Hepatocyte (in vitro differentiated cells): ENCODE measurements at places on chromosomes 2 and 18.

DNA sequence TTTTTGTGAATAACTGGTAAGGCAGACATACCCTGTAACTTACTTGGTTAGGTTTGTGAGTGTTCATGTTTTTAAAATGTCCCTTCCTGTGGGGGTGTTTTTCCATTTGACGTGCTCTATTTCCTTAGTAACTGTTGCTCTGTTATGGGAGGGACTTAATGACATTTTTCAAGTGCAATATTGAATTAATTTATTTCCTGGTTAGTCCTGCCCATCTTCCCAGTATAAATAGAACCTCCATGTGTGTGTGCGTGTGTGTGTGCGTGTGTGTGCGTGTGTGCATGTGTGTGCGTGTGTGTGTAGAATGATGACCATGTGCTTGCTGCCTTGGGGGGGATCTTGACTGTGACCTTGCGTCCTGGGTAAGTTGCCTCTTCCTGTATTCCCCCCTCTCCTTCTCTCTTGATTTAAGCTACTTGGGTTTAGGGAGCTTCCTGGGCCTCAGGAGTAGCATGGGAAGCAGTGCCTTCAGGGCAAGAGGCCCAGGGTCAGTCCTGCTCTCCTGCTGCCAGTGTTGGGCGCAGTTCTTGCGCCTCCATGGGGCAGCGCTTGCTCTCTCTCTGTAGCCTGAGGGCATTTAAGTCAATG, 163.9 kb downstream of the LDLRAD4 start:
- DNase-seq, result no peak

GRCh38 chr2:57313678-57314077, 732.9 kb upstream of the VRK2 start:
- DNase-seq, result no peak

DNA sequence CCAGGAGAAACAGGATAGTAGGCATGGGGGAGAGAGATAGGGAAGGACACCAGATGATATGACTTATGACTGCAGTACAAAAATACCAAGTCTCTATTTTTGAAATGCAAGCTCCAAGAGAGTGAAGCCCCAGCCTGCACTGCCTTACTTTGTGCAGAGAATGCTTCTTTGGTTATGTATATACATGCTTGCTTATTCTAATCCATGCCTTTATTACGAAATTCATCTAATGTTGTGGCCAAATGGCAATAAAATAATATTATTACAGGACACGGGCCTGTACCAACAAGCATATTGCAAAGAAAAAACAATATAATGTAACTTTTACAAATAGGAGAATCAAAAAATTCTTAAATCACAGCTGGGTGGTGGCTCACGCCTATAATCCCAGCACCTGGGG, 110.8 kb downstream of the BCL11A start:
- DNase-seq, result no peak

- no peak for DNase-seq
Measured at GRCh38 chr2:165969227-165969626, 15.7 kb upstream of the TTC21B start.

GRCh38 chr2:46989491-46990230, 74.1 kb upstream of the MCFD2 start:
- no peak for DNase-seq

- DNase-seq, result peak; percentile 12
Measured at GRCh38 chr18:67590571-67591141, 74.1 kb upstream of the DSEL start.

GRCh38 chr2:133390156-133390555, 178.1 kb downstream of the NCKAP5 start:
- DNase-seq, result no peak

DNA sequence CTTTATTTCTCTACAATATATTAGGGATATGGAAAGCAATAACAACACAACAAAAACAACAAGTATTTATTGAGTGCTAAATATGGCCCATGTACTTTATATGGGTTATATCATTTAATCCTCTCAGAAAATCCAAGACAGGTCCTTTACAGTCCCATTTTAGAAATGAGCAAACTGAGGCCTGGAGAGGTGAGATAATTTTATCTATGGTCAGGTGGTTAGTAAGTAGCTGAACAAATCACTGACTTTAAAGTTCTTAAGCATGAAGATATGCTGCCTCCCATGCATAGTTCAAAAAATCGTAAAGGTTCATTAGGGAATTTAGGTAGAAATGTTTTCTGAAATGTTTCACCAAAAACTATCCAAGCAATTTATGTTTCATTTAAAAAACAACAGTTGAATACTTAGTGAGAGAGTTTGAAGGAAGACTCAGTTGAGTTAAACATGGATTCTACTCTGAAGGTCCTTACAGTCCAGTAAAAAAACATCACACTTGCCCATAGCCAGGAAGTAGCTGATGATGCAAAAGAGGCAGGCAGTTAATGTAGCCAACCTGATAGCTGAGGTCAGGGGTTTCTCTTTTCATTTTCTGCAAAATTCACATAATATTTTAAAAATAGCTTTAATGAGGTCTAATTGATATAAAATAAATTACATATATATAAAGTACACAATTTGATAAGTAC, 7.6 kb upstream of the NFE2L2 start:
- DNase-seq, result no peak

DNA sequence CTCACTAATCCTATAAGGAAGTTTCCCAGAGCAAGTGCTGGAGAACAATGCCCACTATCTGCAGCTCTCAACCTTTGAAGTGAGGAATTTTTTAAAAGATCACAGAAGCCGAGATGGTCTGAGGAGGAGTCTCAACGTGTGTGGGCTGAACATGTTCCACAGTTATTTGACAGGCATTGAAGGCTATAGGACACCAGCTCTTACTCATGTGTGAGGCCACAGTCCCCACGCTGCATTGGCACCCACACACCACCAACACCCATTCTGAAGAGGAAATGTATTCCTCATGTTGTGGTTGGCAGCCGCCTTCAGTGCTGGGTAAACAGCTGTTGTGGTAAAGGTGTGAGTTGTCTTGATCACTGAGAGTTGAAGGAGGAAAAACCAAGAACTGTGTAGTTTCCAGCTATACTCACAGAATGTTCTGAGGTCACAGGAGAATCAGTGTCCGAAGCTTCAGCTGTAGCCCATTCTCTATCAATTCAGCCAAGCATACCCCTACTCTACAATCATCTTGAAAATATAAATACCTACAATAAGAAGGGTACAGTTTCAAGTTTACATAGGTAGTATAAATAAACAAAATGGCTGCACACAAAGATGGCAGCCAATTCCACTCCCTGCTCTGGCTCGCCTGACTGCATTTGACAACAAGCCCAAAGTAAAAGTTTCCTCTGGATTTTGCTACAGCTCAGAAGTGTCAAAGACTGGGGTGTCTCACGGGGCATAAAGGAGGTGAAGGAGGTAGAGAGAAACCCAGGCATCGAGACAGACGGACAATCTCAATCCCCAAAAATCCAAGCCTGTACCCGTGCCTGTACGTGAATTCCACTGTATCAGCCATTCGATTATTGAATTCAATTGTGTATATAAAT, 12.1 kb downstream of the CD226 start:
- peak; percentile 10 for DNase-seq

DNA sequence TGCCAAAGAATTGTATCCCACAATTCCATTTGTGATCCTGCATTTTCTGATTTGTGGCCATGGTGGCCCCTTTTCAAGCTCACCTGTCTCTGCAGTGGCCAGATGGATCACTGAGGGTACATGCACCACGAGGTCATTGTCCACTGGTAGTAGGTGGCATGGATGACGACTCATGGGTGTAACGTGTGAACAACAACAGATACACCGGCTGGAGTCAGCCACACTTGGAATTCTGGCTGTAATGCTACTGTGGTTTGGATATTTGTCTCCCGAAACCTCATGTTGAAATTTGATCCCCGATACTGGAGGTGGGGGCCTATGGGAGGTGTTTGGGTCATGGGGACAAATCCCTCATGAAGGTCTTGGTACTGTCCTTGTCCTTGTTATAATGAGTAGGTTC, 102.2 kb upstream of the TAF1B start:
- DNase-seq, result no peak

- DNase-seq, result no peak
Measured at GRCh38 chr2:1620081-1620480, 124.2 kb downstream of the PXDN start.

GRCh38 chr2:8487461-8487932, 194.4 kb upstream of the ID2 start:
- DNase-seq, result no peak

- no peak for DNase-seq
Measured at GRCh38 chr18:635171-635570, 22.3 kb upstream of the TYMS start.

DNA sequence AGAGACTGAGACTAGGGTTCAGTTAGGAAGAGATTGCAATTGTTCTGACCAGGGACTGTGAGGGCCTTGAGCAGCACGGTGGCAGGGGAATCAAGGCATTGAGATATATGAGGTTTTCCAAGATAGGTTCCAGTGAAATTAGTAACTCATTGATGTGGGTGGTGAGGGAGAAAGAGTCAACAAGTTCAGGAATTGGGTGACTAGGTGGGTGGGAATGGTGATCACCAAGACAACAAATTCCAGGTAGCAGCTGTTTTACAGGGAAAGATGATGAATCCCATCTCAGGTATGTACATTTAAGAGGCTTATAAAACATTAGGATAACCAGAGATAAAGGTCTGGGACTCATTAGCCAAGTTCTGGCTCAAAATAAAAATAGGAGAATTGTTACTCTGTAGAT, 251.5 kb upstream of the MGAT5 start:
- DNase-seq, result no peak

- DNase-seq, result no peak
Measured at GRCh38 chr18:27064673-27065072, 120.4 kb downstream of the CHST9 start.

DNA sequence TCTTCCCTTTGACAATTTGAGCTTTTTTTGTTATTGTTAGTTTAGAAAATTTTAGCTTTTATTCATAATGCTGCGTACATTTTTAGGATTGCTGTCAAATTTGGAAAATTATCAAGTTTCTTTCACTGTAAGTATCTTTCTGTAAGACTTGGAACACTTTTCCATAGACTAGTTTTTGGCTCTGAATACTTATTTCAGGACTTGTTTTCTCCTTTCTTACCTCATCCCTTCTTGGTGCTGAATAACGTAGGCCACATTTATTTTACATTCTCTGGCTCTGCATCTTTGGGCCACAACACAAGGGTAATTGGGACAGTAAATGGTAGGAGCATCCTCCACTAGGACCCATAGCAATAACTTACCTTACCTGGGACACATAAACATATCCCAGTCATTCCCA, 85.1 kb downstream of the CCDC85A start:
- no peak for DNase-seq

DNA sequence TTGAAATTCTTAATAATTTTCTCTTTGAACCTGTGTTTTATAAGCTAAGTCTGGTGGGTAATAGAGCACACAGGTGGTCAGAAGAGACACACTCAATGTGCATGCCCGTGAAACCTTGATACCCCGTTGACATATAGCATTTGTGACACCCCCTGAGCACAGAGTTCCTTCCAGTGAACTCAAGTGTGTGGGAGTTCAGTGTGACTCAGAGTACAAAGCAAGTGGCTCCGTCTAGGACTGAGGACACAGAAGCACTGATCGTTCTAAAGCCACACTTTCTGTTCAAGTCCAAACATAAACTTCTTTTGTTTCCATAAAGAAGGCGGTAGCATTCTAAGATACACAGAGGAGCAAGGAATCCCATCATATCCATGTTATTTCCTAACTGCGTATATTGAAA, 523.6 kb downstream of the PID1 start:
- DNase-seq, result no peak

DNA sequence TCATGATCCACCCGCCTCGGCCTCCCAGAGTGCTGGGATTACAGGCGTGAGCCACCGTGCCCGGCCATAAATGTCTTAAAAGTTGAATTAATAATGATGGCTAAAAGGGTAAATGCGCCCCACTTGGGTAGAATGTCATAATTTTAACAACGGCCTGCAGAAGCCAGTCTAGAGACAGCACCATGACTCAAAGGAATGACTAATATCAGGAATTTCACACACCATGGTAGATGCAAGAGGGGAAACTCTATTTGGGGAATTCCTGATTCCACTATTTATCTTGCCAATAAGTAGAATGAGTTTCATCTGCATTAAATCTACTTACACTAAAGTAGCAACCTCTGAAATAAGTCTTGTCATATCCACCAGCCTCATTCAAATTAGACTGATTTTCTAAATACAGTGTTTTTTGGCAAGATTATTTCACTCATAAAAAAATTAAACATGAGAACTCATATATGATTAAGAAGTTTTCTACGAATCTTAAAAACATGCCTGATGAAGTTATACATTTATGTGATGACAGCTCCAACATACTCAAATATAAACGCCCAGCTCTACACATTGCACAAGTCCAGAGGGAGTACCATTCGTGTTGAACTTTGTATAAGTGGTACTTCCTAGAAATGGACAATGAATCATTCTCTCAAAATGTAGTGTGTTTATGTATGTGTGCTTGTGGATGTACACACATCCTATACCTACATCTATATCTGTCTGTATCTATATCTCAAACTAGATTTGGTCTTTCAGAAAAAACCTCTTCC, 309.7 kb downstream of the IRS1 start:
- no peak for DNase-seq

DNA sequence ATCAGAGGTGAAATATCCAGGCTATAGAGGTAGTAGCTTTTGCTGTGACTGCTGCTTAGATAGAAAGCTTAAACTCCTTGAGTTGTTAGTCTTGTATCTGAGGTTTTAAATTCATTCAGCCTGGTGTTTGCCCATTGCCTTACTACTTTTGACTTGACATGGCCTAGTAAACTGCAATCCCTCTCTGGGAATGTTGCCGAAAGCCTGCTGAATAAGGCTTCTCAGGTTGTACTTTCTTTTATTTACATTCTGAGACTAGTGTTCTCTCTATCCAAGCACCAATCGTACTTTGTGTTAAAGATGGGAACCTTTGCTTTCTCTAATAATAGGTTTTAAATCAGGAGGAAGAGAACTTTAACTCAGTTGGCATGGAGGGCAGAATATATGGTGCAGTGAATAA, 357.6 kb upstream of the CWC22 start:
- no peak for DNase-seq

GRCh38 chr2:187986390-187987105, 305.1 kb upstream of the GULP1 start:
- no peak for DNase-seq

DNA sequence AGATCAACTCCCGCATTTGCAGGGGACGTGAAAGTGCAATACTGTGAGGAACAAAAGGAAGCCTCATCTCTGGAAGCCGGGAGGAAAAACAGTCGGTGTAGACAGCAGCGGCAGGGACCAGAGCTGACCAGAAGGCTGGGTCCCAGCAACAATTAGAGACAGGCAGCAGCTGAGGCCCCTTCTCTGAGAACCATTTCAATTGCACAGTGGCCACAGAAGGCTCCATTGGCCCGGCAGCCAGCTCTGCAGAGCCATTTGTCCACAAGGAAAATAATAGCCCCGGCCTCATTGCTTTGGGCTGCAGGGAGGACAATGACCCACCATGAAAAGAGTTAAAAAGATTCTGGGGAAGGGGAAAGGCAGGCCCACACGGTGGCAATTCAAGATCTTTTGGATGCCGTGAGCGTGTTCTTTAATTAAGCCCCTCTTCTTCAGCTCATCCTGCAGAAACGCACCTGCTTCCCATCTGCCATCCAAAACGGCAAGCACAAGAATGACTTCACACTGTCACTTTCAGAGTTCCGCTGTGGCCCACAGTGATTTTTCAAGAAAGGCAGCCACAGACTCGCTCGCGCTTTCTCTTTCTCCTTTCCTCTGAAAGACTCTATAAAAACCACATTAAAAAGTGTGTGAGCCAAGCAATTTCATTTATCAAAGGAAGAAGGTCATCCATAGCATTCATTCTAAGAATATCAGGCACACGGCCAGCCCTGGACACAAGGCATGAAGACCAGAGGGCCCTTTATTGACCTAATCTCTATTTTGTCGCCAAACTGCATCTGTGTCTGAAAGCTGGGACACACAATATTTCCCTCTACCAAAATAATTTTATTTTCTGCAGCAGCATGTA, 293.6 kb downstream of the SOX11 start:
- no peak for DNase-seq
